ENCODE measurements at places on chromosomes 7 and 10.

DNA sequence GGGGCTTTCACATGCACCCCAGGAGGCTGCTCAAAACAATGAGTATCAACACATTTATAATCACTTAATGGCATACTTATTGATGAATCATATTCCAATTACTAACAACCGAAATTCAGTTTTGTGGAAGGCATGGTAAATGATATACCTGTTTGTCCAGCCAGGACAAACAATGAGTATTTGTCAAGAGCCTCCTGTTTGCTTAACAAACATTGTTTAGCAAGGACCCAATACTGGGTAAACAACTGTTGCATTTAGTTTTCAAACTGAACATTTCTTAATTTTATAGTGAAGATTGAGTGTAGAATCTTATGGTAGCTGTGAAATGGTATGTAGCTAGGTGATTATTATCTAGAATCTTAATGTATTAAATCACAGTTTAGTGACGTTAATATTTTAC, 473.7 kb downstream of the ATRNL1 start:
- no peak for DNase-seq

GRCh38 chr10:5532618-5533097, 7.9 kb downstream of the CALML3 start:
- DNase-seq: no peak

DNA sequence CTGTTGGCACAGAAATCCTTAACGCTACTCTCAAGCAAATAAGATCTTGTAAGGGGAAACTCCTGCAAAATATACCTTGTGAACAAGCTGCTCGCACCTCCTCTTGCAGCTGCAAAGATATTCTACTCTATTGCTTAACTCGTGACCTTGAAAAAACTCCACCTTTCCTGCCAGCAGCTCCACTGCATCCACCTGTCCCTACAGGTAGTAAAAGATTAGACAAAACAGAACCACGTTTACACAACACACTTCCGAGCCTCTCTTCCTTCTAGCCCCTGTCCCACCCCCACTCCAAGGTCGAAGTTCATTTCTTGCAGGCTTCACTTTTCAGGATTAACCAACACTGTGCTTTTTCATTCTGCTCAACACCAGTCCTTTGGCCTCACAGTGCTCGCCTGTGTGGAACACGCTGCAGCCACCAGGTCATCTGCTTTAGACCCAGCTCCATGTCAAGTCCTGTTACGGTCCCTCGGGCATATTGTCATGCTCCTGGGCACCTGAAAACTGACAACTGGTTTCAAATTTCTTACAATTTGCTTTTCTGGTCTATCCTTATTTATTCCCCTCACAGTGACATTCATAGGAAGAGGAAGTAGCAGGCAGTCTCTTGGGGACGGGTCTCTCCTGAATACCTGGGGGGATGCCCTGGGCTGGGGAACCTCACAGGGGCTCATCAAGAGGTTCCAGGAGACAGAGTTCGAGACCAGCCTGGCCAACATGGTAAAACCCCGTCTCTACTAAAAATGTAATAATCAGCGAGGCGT, 165.8 kb upstream of the KLF14 start:
- no peak for DNase-seq

DNA sequence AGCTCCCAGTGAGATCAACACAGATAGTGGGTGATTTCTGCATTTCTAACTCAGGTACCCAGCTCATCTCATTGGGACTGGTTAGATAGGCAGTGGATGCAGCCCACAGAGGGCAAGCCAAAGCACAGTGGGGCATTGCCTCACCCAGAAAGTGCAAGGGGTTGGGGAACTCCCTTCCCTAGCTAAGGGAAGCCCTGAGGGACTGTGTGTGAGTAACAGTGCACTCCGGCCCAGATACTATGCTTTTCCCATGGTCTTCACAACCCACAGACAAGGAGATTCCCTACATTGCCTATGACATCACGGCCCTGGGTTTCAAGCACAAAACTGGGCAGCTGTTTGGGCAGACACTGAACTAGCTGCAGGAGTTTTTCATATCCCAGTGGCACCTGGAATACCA, 62.8 kb downstream of the PPP1R3A start:
- no peak for DNase-seq

DNA sequence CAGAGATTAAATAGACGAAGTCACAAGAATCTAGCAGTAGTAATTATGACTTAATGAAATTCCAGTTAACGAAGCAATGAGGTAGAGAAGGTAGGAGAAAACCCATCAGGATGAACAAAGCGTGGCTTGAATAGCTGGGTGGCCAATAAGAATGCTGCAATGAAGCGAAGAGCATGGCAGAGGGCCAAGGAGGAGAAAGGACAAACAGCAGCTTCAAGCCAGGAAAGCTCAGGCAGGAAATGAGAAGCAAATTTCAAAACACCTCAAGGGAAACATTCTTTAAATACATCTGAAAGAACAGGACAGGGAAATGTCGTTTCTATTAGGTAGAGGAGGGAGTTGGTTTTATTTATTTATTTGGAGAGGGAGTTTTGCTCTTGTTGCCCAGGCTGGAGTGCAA, 122.5 kb downstream of the KIAA1217 start:
- DNase-seq: no peak

DNA sequence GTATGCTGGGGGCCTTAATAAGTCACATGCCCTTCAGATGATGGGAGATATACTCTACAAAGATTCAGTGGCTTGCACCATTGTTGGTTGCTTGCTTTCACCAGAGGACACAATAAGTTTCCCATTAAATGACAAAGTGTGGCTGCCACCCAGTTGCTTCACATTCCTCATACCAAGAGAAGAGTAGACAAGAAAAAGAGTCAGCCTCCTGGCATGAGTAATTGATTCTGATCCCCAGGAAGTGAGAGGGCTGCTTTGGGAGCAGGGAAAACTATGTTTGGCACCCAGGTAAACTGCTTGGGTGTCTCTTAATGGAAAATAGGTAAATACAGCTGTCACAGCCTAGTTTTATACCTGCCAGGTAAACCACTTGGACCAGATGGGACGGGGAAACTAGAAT, 66.7 kb upstream of the IL6 start:
- DNase-seq: no peak

DNA sequence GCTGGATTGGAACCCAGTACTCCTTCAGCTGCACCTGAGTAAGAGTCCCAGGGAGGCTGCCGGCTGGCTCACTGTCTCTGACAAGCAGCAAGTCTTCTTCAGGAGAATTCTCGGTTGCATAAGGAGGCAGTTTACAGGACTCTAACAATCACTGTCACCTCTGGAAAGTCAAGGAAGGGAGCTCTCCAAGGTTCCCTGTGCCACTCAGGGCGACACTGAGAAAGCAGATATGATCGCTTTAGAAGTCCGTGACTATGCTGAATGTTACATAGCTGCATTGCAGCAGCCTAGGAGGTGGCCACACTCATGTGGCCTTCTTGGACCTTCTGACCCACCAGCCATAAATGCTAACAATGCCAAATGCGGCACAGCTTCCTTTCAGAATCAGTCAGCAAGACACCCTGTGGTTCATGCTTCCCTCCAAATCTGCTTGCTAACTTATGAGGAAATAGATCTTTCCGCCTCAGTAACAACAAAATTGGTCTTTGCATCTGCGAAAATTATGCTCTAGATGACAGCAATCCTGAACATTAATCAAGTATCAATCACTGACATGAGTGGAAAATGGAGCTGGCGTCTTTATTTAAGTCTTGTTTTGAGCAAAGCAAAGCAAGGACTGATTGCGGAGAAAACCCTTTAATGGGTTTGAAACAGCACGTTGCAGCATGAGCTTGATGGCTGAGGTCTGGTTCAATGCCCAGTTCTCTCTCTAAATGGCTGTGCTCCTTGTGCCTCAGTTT, 132.9 kb downstream of the ATXN7L1 start:
- no peak for DNase-seq

DNA sequence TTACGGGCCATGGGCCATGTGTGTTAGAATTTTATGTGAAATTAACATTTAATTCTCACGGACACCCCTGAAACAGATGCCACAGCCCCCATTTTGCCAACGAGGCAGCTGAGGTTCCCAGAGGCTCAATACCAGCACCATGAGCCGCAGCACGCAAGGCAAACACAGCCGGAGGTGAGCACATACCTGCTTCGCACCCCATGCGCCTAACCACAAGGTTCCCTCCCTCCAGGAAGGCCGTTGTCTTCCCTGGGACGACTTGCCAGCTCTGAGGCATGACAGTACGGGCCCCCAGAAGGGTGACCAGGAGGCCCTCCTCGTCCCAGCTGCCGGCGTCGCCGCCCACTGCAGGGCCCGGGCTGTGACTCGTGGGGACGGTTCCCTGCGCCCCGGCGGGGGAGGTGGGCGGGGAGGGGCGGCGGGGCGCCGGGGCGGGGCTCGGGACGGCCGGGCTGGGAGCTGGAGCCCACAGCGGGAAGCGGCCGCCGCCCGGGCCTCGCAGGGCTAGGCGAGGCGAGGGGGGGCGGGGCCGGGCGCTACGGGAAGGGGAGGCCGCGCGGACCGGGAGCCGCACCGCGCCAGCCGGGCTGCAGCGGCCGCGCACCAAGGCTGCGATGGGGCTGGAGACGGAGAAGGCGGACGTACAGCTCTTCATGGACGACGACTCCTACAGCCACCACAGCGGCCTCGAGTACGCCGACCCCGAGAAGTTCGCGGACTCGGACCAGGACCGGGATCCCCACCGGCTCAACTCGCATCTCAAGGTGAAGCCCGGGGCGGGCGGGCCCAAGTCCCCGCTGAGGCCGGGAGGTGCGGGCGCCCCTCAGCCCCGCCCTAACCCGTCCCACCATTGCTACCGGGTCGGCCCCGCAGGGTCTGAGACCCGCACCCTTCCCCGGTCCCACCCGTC, at the start of gene CAV2:
Gene CAV2 (plus strand): TSS at position 571 of the 910 bp plus-strand sequence. CDS start 44 bp downstream, at position 615.
- no peak for DNase-seq

DNA sequence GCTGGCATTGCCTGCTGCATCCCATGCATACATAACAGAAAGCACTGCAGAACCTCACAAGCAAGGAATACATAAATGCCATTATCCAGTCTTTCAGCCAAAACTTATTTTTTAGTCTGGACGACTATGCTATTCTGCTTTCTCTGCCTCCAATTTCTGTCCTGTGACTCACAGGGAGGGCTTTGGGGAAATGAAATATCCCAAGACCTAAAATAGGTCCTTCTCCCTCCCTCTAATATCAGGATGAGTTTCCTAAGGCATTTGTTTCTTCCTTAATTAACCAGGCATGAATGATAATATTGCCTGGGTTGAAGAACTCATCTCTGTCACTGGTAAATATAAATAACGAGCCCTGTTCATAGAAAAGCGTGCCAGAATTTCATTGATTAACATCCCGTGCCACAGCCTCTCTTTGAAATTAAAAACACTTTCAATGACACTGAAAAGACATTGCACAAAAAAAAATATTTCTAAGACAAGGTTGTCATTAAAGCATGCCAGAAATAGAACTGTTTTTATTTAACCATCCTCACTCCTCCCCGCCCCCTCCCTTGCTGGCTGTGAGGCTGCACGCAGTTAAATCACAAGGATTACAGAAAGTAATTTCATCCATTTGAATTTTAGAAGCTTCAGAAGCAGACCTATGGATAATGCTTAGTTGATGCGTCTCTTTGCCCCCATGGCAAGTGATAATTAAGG, 103.0 kb upstream of the ANKRD1 start:
- DNase-seq: no peak

GRCh38 chr7:55361560-55361959, 3.6 kb upstream of the LANCL2 start:
- no peak for DNase-seq

DNA sequence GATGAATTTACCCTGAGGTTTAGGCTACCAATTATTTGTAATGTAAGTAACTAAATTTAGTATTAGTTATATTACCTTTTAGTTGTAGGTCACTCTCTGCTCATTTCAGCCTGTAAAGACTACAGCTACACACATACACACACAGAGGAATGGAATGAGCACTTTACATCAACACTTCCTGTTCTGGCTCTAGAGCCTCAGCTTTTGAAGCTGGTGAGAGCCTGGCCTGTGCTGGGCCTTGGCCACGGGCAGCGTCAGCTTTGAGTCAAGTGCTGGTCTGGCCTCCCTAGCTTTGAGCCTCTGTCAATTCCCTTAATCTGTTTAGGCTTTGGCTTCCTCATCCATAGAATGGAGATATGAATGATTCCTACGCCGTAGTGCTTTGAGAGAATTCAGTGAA, 141.7 kb downstream of the EGFR start:
- DNase-seq: no peak

DNA sequence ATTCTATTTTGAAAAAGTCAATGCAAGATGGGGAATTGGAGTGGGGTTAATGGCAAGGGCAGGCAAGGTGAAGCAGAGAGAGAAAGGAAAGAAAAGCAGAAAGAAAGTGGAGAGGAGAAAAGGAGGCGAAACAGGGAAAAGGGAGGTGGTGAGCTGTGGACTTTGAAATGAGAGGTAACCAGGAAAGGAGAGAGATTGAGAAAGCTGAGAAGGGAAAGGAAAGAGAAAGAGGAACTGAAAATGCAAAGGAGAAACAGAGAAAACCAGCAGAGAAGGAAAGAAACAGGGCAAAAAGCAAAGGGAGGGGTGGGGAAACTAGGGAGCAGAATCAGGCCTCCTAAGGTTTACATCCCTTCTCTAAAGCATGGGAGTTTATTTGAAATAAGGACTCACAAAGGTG, 72.5 kb upstream of the TPK1 start:
- no peak for DNase-seq

- DNase-seq: no peak
Observed at GRCh38 chr10:126376956-126377355, 11.3 kb downstream of the ADAM12 start.

- DNase-seq: no peak
Observed at GRCh38 chr7:159013181-159013690, 131.4 kb downstream of the VIPR2 start.

DNA sequence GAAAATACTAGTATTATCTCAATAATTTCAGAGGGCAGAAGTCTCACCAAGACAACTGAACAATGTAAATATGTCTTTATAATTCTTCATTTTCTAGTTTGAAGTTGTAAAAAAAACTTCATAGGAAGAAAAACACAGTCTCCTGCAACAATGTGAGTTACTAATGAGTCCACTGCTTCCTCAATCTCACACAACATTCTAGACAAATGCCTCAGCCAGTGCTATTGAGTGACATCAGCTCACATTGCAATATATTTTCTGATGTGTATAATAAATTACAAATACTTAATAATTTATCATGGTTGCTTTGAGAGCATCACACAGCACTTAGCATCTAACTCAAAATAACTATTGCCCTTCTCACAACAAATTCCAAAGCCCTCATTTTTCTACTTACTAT, 321.2 kb downstream of the GRM8 start:
- DNase-seq: no peak

DNA sequence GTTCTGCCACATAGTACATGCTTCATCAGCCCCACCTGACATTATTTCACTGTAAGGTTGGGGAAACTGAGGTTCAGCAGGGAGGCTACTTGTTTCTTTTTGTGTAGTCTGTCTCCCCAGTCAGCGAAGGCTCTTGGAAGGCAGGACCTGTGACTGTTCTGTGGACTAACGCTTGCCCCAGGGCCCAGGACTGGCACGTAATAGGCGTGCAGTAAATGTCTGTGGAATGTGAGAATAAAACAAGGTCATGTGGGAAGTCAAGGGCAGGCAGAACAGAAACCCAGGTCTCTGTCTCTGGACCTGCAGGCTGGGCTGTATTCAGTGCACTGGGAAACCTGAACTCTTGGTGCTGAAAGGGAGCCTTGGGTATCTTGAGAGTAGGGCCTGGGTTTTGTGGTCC, 168.7 kb downstream of the RPS24 start:
- DNase-seq: no peak

All from naive thymus-derived CD8-positive, alpha-beta T cell (primary cell).